Iris pigment epithelial cell (primary cell): ENCODE measurements at places on chromosomes 4 and X.

GRCh38 chr4:47721892-47722575 is 115.8 kb downstream of the CORIN start:
- DNase-seq = no peak

DNA sequence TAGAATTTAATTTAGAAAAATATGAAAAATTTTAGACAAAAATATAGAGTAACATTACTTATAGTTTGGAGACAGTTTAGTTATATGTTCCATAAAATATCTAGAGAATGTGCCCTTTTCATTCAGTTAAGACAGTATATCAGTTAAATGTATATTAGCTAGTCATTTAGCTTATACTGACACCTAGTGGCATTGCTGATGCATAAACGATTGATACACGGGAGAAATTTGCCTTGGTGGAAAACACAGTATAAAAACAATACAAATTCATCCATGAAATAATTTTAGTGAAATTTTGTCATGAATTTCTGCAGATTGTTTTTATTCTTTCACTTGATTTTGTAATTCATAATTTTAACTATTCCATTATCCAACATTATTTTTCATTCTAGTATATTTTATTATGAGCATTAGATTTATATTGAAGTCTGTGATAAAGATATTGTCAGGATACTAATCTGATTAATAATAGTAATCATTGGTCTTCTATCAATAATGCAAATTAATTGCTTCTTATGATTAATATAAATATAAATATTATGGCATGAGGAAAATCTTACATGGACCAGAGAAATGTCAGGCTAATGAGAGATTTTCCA is 219.0 kb downstream of the TLL1 start:
- DNase-seq = peak; percentile 38

- DNase-seq = no peak
Observed at GRCh38 chr4:8939840-8940742, 68.5 kb upstream of the HMX1 start.

DNA sequence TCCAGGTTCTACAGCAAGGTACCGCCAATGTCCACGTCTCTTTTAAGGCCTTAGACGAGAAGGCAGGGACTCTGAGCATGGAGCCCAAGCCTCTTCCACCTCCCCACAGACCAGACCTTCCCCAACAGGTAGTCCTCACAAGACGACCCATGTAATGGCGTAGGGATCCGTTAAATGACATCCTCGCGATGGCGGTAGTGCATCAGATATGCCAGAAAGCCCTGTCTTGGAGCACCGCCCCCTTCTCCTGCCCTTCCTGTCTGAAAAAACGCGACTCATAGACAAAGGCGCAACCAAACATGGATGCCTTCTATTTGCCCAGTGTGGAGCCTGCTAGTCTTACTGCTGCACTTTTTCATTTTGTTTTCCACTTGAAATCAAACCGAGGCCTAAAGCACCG is 185.4 kb downstream of the OR13H1 start:
- peak; percentile 66 for DNase-seq

GRCh38 chr4:80229128-80229527 is 31.8 kb downstream of the PRDM8 start:
- no peak for DNase-seq

- no peak for DNase-seq
Observed at GRCh38 chr4:2689825-2690700, 66.1 kb downstream of the TNIP2 start.
